A549 (cell line): ENCODE measurements at places on chromosomes 16 and 17.

GRCh38 chr17:73546114-73546513 is 98.1 kb downstream of the SDK2 start:
- DNase-seq = no peak

GRCh38 chr17:7834542-7834956 is 532 bp downstream of the KDM6B start:
- DNase-seq = peak; percentile 50

DNA sequence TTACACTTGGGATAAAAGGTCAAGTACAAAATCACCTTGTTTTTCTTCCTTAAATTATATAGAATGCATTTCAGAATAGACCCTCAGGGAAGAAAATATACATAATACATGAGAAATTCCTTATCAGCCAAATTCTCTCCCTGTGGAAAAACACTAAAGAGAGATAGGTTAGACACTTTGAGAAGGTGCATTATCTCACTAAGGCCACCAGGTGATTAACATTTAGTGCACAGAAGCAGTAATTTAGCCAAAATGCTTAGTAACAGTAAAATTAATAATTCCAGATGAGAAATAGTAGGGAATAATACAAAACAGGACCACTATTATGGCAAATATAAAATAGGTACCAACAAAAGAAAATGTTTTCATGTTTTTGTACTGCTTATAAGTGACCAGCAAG is 185.3 kb upstream of the C17orf78 start:
- no peak for DNase-seq

DNA sequence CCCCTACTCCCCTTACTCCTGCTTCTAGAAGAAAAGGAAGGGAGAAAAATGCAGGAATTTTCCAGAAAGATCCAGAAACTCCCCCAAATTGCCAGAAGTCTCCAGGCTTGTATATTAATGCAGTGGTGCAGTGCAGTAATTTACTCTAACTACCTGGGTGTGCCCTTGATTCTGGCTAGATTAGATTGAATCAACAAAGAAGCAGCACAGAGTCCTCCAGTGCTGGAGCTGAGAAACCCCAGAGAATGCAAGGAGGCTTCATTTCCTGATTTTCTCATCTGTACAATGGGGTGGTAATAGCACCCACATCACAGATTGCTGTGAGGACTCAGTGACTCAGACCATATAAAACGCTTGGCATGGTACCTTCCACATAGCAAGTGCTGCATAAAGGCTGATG is 247.3 kb upstream of the RPL38 start:
- DNase-seq = no peak

DNA sequence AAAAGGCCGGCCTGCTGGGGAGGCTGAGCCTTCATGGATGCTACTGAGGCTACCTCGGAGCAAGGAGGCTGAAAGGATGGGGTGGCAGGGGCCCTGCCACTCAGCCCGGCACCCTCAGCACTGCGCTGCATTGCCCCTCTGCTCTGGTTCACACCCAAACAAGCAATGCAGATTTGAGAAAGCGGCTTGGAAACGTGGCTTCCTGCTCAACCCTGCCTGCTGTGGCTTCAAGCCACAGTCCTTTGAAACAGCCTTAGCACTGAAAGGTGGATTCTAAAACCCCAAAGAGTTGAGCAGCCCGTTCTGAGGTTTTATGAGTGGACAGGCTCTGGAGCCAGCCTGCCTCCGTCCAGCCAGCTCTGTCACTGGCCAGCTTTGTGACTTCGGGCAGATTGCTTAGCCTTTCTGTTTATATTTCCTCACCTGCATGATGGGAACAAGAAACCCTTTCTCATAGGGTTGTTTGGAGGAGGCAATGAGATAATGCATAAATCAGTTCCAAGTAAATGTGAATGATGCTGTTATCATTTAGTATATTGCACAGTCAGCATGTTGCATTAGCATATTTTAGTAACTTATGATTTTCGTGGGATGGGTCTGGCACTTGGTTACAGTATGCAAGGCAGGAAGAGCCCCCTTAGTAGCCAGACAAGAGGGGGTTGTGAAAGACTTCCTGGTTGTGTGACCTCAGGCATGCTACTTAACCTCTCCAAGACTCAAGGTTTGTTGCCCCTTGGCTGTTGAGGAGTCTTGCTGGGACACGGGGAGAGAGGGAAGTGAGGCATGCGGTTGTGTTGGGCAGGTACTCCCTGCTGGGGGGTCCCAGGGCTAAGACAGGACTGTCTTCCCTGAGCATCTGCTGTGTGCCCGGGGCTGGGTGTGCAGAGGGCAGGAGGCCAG is 23.6 kb downstream of the CRISPLD2 start:
- no peak for DNase-seq

- DNase-seq = peak; percentile 43
Observed at GRCh38 chr17:52106638-52107261, 51.8 kb downstream of the CA10 start.

DNA sequence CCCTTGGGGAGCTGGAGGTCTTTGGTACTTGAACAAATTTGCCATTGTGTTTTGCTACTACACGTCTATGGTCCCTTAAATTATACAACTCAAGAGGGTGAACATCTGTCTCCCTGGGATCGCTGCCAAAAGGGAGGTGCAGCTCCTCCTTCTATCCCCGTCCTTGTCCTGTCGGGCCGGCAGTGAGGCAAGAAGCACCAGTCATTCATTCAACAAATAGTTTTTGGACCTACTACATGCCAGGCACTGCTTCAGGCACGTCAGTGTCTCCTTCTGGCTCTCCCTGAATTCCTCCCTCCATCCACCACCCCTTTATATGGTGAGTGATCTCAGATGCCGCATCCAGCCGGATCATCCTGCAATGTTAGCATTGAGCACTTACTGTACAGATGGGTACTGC is 2.2 kb upstream of the RPL38 start:
- DNase-seq = peak; percentile 42
